NCI-H2081 (cell line): ENCODE measurements at places on chromosomes 3 and 15.

DNA sequence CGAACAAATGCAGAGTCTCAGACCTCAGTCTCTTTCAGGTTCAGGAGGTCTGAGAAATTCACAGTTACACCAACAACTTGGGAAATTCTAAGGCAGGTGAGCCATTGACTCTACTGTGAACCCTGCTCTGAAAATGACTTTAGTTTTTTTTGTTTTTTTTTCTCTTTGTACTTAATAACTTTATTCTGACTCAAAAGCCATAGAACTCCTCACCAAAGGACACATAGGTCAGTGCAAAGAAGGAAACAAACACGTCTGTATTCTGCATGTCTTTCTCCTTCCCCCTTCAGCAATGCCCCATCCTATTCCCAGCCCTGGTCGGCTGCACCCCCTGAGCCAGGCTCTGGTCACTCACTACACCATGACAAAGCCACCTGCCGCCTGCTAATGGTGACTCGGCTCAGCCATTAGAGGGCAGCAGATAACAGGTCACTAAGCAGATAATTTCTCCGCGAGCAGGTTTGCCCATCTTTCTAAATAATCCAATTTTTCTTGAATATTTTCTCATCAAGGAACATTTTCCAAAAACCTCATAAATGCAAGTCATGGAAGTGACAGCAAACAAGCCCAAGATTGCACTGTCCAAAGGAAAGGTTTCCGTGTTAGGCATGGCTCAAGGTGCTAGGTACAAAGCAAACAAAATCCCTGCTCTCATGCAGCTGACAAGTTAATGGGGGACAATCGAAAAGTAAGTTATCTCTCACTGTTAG is 37.7 kb downstream of the TM4SF4 start:
- DNase-seq: peak; percentile 81

DNA sequence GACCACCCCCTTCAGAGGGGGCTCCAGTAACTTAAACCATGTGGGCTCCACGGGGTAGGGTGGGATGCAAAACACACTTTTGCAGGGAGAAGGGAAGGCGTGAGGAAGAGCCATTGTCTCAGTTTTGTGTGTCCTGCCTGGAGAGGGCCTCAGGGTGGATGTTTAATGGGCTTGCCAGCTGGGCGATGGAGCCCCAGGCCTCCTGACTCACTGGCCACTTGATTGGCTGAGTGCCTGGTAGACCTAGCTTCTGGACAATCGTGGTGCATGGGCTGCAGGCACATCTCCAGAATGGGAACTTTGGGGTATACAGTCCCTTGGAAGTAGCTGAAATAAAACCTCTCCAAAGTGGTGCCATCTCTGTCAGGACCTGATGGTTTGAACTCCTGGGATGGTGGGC is 118.3 kb upstream of the MRPS22 start:
- no peak for DNase-seq

GRCh38 chr3:32432045-32432710 is 40.5 kb downstream of the CMTM7 start:
- DNase-seq: no peak

- no peak for DNase-seq
These were observed 109.7 kb downstream of the LRRK1 start for GRCh38 chr15:101028772-101029438.

DNA sequence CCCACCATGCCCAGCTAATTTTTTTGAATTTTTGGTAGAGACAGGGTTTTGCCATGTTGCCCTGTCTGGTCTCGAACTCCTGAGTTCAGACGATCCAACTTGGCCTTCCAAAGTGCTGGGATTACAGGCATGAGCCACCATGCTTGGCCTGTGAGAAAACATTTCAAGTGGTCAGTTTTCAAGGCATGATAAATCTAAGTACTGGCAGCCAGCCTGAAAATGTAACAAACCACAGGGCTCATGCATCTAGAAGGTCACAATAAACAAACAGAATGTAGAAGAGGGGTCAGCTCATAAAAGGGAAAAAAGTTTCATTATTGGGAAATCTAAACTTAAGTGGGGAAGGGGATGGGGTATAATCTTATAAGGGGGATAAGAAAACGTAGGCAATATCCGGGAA is 39.9 kb downstream of the PPCDC start:
- no peak for DNase-seq

GRCh38 chr3:181622365-181622764 is 89.4 kb upstream of the SOX2 start:
- no peak for DNase-seq

DNA sequence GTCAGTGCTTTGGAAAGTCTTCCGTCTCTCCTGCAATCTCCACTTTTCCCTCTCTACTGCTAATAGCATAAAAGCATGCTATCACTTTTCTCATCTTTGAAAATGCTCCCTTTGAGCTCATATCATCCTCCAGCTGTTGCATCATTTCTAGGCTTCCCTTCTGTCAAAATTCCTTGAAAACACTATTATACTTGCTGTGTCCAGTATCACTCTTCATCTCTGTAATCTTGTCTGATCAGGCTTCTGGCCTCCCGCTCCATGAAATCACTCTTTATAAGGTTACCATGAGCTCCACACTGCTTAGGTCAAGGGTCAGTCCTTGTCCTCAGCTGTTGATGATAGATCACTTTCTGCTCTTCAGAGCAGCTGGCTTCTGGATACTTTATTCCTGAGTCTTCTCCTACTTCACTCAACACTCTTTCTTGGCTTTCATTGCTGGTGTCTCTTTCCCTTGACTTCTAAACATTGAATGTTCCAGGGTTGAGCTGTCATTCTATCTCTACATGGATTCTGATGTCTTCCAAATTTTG is 50.9 kb upstream of the SPTSSB start:
- no peak for DNase-seq

DNA sequence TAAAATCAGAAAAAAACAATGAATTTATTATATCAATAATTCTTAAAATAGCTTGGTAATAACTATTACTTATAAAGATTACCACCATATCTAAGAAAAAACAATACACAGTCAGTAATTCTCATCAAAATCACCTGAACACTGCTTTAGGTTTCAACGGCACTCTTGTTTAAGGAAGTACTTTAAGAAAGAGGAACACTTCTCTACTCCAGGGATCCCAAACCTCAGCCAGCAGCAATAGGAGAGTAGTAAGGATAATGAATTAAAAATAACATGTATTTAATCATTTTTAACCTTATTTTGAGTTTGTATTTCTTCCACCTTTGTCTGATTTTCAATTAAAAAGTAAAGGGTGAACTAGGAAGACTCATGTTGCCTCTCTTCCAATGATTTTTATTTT is 494.0 kb upstream of the NR2F2 start:
- no peak for DNase-seq

- no peak for DNase-seq
These were observed 21.3 kb downstream of the GSK3B start for GRCh38 chr3:120072867-120073525.

DNA sequence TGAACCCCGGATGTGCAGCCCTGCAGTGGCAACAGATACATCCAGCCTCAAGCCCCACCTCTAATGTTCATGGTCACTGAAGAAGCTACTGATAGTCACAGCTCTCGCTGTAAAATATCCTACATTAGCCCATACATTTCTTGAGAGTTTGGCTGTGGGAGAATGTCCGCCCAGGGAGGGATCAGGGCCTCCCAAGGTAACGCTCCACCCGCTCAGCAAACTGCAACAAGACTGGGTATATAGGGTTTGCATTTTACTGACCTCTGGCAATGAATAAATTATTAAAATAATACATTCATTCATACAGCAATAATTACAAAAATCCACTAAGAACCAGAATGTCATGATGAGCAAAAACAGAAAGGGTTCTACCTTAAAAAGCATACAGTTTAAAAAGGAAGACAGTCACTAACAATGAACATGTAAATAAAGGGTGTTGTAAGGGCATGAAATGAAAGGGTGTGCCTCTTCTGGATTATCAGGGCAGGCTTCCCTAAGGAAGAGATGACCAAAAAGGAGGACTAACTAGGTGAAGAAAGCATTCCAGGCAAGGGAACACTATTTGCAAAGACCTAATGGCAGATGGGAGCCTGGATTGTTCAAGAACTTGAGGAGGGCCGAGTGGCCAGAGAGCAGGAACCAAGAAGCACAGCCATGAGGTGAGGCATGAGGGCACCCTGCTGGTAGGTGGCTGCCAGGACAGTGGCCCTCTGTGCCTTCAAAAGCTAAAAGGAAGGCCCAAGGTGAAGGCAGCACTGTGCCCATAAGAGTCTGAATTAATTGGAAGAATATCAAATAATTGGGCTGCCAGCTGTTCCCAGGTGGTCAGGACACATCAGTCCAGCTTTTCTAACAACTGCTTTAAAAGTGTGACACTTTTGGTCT is 28.1 kb upstream of the CTDSPL start:
- no peak for DNase-seq

- DNase-seq: no peak
These were observed 227.4 kb upstream of the DCBLD2 start for GRCh38 chr3:99128725-99129505.

DNA sequence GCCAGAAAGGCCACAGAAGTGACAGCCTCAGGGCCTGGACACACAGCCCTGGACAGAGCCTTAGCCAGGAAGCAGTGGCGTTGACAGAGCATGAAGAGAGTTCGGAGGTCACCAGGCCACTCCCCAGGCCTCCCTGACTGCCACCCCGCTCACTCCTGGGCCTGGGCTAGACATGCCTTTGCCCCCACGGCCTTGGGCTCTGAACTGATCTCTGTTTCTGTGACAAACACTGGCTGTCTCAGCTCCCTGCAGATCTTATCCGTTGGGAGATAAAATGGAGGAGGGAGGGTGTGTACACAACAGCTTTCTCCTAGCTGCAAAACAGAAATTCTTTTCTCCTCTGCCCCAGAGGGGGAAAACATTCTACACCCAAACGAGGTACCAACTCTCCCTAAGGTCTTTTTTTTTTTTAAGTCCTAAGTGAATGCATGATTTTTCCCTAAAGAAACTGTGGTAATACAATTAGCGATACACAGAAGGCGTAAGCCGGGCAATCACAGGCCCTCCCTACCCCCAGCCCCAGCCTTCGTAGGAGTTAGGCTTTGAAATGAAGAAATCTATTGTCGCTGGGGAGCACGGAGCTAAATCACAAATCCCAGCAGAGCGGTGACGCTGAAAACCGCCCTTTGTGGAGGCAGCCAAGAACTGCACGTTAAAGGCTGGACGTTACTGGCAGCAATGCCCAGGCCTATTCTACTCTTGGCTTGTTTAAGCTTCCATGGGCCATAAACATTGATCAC is 45.0 kb downstream of the SRGAP3 start:
- no peak for DNase-seq

DNA sequence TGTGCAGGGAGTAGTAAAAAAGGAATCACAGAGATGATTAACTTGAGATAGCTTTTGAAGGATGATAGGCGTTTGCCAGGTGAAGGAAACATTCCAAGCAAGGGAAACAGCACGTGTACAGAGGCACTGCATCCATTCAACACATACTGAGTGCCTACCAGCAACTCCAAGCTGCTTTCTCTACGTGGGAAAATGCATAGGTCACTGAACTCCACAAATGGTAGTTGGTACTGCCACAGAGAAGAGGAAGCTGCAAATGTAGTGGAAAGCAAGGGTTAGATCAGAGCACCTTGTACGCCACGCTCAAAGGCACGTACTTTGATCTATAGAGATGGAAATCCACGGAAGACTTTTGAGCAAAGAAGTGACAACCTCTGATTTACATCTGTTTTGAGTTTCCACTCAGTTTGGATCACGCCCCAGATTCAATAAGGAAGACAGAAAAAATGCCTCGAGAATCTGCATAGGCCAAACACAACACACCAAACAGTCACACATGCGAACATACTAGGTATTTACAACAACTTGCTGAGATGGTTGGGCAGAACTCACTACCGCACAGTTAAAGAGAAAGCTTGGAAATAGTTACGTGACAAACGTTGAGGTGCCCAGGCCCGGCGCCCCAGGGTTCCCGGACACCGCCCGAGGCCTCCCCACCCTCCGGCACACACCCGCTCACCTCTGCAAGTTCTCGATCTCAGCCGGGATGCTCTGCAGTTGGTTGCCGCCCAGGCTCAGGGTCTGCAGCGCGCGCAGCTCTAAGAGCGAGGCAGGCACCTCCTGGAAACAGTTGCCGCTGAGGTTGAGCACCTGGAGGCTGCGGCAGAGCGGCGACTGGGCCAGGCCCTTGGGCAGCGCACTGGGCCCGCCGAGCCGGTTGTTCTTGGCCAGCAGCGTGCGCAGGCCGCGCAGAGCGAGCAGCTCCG is 826 bp downstream of the LRRC58 start:
- peak; percentile 80 for DNase-seq

GRCh38 chr15:52759969-52760368 is 30.2 kb downstream of the ONECUT1 start:
- no peak for DNase-seq

- DNase-seq: no peak
These were observed 21.2 kb downstream of the PXK start for GRCh38 chr3:58353722-58354553.

DNA sequence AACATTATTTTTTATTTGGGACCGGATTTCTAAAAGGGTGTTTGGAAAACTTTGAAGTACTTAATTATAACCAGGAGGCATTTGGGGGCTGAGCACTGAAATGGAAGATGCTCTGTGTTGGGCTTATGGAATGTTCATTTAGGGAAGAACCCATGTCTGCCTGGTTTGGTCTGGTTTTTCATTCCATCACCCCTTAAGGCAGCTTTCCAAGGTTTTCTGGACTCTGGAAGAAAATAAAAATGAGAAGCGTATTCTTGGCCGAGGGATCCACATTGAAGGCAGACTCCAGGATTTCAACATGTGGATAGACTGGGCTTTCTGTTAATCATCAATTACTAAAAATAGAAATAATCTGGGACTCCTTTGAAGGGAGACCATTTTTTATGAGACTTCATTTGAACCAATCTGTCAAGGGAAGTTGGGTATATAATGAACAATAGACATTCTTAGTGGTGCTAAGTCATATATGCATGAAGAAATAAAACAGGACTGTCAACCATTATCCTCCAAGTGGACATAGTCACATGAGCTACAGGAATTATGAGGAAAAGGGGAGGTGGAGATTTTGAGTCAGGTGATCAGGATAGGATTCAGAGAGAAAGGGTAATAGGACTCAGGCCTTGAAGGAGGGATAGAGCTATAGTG is 270.5 kb upstream of the ADAMTS9 start:
- no peak for DNase-seq

DNA sequence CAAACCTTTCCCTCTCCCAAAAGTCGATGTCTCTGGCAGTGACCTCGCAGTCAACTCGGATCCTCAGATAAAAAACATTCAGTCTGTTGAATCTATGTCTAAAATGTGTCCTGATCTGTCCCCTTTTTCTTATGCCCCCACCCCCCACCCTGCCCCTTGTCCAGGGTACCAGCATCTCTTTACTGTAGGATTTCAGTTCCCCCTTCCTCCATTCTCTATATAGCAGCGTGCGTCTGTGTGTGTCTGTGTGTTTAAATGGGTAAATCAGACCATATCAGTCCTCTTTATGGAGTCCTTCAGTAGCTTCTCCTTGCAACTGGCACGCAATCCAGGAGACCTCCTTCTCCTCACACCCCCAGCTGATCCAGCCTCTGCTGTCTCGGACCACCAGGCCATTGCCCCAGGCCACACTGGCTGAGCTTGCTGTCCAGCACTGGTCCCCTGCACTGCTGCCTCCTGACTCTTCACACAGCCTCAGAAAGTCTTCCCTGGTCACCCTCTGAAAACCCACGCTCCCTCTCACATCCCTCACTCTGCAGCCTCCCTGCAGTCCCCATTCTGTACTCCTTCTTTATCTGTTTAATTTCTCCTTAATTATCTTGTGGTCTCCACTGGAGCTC is 1.5 kb downstream of the LRRK1 start:
- DNase-seq: no peak

GRCh38 chr3:38169027-38169317 is 3.6 kb downstream of the OXSR1 start:
- DNase-seq: no peak
